ENCODE measurements at places on chromosomes 6 and 20.

- DNase-seq, result no peak
Observed at GRCh38 chr6:127458817-127459216, 372 bp downstream of the KIAA0408 start.

GRCh38 chr6:167666571-167667203, 160.0 kb upstream of the AFDN start:
- no peak for DNase-seq

DNA sequence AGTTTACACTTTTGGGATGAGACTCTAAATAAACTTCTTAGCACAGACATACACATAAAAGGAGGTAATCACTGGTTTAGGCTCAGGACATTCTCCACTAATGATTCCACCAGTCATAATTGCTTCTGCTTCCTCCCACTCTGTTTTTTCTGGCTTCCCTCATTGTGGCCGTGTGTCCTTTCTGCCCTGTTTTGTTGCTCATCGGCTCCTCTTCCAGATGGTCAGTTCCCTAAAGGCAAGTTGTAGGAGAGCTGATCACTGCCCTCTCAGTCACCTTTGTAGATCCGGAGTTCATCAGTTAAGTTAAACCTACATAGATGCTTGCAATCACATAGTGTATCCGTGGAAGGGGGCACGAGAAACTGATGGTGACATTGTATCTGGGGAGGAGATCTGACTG, 200.5 kb upstream of the ARG1 start:
- DNase-seq, result no peak

- no peak for DNase-seq
Observed at GRCh38 chr20:42192321-42192720, 574.1 kb upstream of the CHD6 start.

DNA sequence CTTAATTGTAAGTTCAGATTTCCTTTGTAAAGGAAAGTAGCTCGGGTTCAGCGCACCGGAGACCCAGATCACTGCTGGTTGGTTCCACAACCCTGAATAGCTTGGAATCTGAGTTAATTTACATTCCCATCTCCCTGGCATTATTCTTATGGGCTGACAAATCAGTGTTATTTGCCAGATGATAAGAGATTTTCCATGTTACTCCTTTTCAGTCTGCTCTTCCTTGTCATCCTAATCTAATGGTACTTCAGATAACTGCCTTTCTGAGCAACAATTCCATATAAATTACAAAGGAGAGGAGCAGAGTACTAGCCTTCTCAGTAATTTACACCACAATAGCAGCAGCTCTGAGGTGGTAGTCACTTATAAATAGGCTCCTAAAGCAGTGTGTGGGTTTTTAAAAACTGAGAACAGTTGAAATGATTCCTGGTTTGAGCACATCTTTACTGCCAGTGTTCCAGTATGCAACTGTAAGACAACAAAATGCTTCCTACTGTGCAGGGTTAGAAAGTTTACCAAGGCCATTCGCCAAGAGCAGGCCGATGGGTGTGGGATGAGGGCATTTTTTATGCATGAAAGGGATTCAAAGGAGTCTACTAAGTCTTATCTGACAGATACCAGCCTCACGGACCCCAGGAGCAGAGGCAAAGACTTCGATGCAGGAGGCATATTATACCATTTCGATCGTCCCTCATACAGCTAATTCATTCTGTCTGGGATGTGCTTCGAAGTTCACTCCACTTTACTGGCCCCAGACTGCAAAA, 89.7 kb downstream of the NDUFAF5 start:
- no peak for DNase-seq

- no peak for DNase-seq
Observed at GRCh38 chr6:168637834-168638233, 196.8 kb downstream of the SMOC2 start.

GRCh38 chr20:37344506-37345338, 1.2 kb upstream of the SRC start:
- no peak for DNase-seq

DNA sequence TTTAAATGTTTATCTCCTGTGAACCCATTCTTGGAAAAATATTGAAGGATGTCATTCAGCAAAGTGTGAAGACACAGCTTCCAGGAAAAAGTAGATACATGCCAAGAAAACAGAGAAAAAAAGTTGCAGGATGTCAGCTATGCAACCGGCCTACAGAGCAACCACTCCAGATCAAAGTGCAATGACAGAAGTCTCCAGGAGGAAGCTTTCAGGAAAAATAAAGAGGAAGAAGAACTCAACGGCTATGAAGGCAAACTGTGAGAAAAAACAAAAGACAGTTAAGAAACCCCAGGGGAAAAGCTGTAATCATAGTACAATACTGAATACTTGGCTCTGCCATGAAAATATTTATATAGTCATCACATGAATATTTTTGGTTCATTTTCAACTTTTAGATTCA, 30.6 kb downstream of the REPS1 start:
- no peak for DNase-seq

DNA sequence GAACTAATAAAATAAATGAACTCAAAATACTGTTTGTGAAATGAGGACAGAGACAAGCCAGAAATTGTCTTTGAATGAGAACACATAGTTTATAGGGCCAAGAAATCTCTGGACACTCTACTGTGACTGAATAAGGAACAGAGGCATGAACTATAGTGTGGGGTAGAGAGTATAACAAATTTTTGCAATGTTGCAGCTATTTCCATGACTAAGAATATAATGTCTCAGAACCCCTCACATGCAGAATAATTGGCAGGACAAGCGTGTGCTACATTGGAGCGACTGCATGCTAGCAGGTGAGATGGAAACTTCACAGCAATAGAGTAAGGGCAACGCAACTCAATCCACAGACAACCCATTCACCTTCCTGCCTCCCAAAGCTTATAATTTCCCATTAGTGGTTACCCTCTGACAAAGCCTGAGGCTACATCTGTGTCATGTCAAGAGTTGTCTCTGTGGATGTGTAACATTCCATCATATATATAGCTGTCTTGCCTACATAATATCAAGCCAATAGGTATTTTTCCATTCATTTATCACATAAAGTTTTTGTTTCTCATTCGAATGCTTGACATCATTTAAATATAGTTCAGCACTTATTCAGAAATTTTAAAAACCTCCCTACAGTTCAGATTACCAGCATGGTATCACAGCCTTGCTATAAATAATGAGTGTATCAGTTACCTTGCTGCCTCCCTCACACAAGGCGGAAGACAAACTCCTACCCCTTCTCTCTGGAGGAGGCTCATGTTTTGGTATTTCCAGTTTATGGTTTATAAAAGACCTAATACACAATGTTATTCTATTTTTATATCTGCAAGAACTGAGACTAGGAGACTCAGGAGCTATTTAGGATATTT, 47.9 kb upstream of the ECHDC1 start:
- DNase-seq, result no peak

DNA sequence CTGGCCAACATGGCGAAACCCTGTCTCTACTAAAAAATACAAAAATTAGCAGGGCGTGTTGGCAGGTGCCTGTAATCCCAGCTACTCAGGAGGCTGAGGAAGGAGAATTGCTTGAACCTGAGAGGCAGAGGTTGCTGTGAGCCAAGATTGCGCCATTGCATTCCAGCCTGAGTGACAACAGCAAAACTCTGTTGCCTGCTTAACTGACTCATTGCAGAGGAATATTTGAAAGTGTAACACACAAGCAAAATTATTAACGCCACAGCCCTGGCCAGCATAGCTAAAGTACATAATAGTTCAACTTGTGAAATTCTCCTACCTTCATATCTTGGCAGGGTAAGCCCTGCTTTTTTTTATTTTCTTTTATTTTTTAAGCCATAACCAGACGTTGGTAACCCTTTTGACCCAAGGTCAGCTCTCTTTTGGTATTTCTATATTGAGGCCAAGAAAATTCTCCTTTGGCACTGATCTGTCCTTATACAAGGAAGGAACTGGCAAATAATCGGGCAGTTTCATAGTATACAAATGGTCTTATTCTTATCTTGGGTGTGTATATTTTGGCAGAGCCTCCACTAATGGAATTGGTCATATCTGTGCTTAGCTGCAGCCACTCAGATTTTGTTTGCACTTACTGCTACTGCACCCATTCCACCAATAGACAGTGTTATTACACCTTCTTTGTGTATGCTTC, 4.0 kb upstream of the ADGRF5 start:
- no peak for DNase-seq

DNA sequence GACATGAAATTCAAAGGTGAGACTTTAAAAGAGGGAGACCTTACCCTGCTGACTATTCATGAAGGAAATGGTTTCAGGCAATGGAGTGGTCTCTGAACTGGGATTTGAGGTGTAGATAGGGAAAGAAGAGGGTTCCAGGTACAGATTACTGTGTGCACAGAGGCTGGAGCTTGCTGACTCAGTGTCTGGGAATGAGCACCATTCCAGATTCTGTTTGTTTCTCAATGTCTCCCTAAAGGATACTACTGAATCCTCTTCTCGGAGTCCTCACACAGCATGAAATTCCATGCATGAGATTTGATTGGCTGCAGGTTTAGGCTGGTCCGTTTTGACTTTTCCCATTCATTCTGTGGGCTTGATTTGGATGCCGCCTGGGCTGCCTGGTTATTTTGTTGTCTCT, 49.0 kb downstream of the PPP1R14C start:
- no peak for DNase-seq

GRCh38 chr20:62879275-62880146, 17.9 kb upstream of the TCFL5 start:
- peak; percentile 48 for DNase-seq

- DNase-seq, result no peak
Observed at GRCh38 chr6:31575335-31575901, at the start of gene TNF. TNF (plus strand) TSS chr6:31575565; CDS start chr6:31575742, 177 bp downstream.

- no peak for DNase-seq
Observed at GRCh38 chr20:21509079-21509596, 4.7 kb downstream of the NKX2-2 start.

- DNase-seq, result peak; percentile 99
Observed at GRCh38 chr6:162727322-162728182, at the start of the genes PACRG and PRKN. PACRG (plus strand) TSS chr6:162727974. PRKN (minus strand) TSS chr6:162727766.

DNA sequence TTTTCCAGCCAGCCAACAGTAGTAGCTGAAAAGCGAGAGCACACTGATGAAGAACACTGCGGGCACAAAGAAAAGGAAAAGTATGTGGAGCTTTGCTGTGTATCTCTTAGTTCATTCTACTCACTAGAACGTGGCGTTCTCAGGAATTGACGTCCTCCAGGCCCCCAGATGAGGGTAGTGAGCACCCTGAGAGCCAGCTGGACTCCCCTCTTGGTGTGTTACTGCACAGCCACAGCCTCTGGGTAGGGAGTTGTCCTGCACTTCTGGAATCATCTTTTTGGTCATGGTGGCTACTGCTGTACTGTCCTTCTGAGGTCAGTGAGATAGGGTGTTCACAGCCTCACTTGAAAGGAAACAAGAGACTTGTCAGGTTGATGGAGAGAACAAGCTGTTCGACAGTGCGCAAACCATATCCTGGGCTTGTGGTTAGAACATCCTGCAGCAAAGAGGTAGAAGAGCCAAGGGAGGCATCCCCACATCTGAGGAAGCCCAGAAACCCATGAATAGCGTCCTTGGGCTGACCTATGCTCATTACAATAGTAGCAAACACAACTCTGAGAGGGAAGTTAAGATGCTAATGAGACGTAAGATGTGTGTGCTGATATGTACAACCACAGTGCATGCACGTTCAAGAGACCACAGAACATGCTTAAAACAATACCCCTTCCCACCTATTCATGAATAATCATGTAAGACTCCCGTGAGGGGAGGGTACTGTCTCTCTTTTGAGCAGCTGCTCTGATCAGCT, 14.6 kb upstream of the HLA-F start:
- no peak for DNase-seq

GRCh38 chr20:63568986-63569949, 4.8 kb downstream of the HELZ2 start:
- no peak for DNase-seq

GRCh38 chr6:116827561-116828240, 1.2 kb downstream of the GPRC6A start:
- DNase-seq, result no peak

DNA sequence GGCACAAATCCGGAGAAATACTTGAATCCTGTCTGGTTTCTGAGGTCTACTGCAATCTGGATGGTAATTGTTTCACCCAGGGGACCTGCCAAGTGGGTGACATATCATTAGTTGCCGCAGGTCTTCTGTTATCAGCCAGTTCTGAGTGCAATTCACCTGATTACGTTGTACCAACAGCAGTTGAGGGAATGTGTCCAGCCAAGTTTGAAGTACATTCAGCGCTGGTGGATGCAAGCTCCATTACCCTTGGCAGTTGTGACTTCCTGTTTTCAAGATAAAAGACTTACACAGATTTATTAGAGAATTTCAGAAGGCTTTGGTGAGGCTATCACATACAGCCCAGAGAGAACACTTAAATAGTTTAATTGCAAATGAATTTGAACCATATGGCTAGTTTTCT, 42.8 kb downstream of the FNDC1 start:
- no peak for DNase-seq

DNA sequence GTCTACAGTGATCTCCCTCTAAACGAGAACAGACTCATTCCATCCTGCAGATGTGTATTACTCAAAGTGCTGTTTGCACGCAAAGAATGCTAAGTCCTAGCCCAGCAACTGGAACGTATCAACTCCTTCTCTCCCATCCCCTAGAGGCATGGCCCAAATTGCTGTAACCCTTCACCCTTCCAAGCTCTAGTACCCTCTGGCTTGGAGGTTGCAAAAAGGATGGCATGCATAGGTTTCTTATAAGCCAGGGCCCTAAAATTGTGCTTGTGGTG, 71.5 kb upstream of the TGM3 start:
- DNase-seq, result no peak

DNA sequence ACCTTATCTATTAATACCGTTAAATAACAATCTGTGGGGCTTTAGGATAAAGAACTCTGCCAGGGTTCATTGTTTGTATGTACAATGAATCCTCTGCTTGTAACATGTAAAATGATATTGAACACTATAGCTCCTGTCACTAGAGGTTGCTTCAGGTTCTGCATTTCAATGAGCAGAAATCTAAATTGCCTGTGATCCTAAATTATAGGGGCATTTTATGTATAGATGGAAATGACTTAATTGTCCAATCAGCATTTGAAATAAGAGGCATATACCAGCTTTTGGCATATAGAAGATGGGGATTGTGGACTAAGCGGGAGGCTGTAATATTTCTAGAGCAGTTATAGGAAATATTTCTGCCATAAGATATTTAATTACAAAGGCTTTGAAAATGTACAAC, 2.0 kb downstream of the NCOA3 start:
- no peak for DNase-seq

DNA sequence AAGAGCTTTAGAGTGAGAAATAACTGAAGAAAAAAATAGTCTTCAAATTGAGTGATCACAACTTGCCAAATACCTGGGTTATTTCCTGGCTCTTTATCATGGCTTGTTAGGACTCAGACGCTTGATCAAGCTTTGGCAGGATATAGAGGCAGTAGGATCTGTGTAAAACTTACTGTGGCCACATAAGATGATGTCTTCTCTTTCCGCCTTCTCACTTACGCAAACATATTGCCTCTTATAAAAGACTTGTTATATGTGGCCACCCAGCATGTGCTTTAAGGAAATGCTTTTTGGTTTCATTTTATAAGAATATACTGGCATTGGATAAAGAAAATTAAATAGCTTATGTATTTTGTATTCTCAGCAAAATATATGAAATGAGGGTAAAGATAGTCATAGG, 101.8 kb upstream of the AKIRIN2 start:
- DNase-seq, result no peak

Data from retina (tissue), 1 donor.